ENCODE measurements at places on chromosomes 2 and 18.

DNA sequence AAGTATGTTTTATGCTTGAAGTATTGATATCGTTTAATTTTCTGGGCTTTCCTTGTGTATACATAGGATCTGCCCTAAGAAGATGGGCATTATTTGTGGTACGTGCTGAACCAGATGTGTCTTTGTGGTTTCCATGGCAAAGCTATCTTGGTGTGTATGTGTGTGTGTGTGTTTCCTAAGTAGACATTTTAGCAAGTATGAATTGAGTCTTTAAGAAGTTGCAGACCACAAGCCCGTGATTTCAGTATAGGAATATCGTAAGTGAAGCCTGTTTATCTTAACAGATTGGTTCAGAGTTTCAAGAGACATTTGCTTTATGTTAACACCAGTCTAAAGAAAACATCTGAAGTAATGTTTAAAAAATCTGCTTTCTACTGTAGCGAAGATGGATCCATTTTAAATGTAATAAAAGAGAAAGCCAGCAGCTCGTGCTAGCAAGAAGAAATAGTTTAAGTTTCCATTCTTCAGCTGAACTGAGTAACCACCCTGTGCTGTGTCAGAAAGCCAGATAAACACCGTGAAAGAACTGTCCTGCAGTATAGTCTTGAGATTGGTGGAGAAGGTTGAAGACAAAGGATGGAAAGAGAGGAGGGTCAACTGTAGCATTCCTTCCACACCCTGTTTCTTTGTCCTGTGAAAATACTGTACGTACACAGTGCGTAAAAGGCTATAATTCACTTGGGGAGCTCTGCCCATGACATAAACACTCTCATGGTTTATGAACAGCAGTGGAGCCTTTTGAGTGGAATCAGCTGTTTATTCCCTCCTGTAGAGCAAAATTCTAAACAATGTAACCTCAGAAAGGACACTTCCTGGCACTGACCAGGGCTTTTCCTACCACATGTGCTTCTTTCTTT, 91.9 kb upstream of the FOSL2 start:
- no peak for DNase-seq

DNA sequence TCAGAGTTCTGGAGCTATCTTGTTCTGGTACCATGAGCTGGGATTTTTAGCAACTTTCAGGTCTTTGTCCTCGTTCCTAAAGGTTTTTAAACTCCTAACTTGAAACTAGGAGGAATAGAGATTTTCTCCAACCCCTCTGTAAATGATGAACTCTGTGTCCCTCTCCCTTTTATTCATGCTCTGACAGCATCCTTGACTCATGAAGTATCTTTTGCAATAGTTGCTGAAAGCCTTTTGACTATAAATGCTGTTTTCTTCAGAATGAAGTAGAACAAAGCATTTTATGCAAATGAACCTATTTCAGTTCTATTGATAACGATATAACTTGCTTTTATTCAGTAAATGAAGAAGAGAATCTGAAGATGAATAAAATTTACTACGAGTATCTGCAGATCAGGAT, 17.0 kb upstream of the MAPRE2 start:
- DNase-seq, result no peak

DNA sequence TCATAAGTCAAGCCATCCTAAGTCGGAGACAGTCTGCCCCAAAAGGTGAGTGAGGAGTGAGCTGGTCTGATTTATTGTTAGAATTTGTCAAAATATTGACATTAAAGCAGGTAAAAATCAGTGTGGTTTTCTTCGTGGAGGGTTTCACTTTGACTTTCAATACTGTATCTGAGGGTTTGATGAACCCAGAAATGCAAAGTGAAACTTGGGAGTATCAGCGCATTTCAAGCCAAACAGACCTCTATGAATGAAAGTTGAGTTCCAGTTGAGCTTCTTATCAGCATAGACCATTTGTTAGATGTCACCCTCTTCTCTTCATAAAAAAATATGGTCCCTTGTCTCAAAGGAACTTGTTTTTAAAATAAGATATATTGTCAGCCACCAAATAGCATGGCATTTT, 21.7 kb upstream of the CXCR4 start:
- DNase-seq, result no peak

- no peak for DNase-seq
These were observed 40.4 kb downstream of the WDR7 start for GRCh38 chr18:56691530-56691929.

GRCh38 chr2:103119352-103119751, 357.5 kb downstream of the TMEM182 start:
- DNase-seq, result no peak

- no peak for DNase-seq
These were observed 53.7 kb downstream of the TRIB2 start for GRCh38 chr2:12770300-12770968.

GRCh38 chr2:240405684-240406313, 29.7 kb upstream of the GPC1 start:
- no peak for DNase-seq
